ENCODE measurements at places on chromosomes 12 and 14.

DNA sequence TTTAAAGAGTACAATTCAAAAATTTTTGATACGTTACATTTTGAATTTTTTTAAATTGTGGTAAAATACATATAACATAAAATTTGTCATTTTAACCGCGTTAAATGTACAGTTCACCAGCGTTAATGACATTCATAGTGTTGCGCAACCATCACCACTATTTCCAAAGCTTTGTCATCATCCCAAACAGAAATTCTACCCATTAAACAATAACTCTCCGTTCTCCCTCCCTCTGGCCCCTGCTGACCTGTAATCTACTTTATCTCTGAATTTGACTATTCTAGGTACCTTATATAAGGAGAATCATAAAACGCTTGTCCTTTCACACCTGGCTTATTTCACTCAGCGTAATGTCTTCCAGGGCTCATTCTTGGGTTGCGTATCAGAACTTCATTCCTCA lies 69.1 kb upstream of the DYNC1H1 start:
- no peak for DNase-seq

- no peak for DNase-seq
Measured at GRCh38 chr14:99150236-99150635, 121.8 kb downstream of the BCL11B start.

DNA sequence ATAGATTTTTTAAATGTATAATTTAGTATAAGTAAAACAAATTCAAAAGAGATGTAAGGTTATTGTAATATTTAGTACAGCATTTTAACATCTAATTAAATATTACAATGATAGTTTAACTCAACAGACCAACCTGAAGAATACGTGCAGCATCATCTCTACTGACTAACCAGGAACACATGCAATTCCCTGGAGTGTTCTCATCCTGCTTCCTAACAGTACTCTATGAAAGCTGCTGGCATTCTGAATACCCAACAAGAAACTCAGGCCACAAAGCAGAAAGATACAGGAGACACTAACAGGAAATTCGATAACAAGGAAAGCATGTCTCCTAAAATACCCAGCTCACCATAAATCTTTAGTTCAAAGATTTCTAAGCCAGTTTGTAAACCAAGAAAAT lies 58.3 kb downstream of the CEP83 start:
- DNase-seq: no peak

GRCh38 chr12:6093764-6094163 lies 30.7 kb downstream of the VWF start:
- DNase-seq: no peak

DNA sequence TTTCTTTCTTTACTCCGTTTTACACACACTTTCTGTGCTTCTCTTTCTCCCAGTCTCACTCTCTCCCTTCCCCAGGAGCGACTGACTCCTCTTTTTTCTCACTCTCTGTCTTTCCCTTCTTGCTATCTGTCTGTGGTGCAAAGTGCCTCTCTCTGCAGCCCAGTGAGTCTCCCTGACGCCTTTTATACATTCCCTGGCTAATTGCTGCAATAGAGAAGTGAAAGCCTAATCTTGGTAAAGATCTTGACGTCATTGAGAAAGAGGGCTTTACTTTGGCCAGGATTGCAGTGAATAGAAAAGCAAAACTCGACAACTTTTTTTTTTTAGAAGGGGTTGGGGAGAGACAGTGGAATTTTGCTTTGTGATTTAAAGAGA lies 706 bp upstream of the DIO2 start:
- DNase-seq: no peak

GRCh38 chr12:14913381-14913781 lies 25.0 kb downstream of the ERP27 start:
- DNase-seq: no peak

GRCh38 chr12:76055393-76055792 lies 23.8 kb upstream of the PHLDA1 start:
- no peak for DNase-seq

DNA sequence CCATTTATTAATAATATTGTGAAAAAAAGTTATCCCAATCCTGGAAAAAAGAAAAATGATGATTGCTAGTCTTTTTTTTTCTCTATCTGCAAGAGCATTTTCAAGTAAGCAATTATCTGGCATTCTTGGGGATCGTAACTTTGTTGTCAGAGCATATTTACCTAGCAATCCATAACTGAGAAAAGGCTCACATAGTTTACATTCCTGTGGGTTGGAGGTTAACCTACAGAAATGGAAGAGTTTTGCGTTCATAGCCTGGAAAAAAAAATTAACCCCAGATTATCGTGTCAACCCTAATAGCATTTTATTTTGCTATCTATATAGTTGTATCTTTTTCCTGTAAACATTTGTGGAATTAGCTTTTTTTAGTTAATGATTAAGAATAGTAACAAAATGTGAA lies 292.3 kb downstream of the DAD1 start:
- no peak for DNase-seq

- DNase-seq: no peak
Measured at GRCh38 chr12:62903151-62903550, 31.8 kb downstream of the PPM1H start.
